Stimulated activated CD8-positive, alpha-beta memory T cell treated with anti-CD3 and anti-CD28 coated beads, Interleukin-7, amount 100 ng/mL, for 1 hour (primary cell): ENCODE measurements at places on chromosomes 13 and 19.

- DNase-seq = no peak
Measured at GRCh38 chr19:47896773-47897172, 10.7 kb upstream of the SULT2A1 start.

DNA sequence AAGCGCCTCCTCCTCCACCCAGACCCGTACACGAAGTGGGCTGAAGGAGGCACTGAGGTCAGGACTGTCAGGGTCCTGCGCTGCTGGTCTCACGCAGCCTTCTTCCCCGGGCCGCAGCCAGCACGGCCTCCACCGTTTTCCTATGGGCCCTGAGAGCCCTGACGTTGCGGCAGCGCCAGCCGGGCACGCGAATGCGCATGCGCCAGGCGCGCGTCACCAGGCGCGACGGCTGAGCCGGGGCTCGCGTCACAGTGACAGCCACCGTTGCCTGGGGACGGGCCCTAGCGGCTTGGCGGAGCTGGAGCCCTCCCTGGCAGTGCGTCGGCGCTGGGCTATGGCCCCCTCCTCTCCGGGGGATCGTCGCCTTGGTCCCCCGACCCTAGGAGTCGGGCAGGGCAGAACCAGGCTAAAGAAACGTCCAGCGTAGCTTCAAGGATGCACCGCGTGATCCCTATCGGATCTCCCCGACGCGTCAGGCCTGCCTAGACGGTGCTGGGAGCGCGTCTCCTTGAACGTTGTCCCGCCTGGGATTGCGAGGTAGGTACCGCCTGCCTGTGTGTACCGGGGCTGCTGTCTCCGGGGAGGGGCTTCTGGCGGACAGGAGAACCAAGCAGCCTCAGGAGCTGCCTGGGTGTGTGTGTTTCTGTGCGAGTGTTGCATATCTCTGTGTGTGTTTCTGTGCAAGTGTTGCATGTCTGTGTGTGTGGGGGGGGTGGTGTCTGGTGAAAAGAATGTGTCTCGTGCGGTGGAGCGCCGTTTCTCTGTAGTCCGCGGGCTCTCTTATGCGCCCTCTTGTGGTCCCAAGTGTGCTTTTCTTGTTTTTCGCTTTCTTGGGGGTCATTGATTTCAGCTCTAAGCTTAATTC, 43.2 kb downstream of the ZNF571 start:
- no peak for DNase-seq

DNA sequence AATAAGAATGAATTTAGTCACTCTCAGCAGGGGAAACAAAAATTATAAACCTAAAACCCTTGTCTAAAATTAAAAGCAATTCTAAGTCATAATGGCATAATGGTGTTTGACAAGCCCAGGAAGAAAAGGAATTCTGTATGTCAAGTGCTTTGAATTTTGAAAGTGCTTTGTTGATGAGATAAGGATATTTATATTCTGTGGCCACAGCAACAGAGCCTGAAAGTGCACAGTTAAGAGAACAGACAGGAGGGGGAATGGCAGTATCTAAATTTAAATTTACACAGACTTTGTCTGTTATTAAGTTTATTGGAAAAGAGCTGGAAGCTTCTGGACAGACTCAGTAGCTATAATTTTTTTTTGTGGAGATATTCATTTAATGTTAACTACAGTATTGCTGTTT, 69.8 kb downstream of the OLFM4 start:
- no peak for DNase-seq

DNA sequence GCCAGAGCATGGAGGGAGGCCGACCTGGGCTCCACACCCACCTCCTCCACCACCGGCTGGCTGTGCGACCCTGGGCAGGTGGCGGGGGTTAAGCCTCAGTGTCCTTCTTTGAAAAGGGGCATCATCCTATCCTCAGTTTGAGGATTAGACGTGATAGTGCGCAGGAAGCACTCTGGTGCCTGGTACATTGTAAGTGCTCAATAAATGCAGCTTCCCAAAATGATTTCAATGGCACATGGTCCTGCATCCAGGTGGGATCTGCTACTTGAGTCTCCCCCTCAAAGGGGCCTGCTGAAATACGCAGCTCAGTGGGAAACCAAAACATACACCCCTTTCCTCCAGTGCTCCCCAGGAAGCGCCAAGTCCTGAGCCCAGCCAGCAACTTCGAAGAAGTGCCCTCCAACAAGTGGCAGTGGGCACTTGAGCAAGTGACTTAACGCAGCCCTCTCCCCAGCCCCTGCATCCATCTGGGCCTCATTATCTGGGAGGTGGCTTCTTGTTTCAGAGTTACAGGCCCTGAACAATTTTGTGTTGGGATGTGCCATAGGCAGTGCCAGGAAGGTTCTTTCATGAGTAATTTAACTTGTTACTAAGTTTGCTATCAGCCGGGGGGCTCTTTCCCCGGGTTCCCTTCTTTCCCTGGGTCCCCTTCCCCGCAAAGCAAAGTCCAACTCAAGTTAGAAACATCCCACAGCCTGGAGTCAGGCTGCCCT, 17.9 kb downstream of the ACTN4 start:
- DNase-seq = no peak

GRCh38 chr19:489418-490196, 6.7 kb upstream of the MADCAM1 start:
- DNase-seq = no peak
